ENCODE measurements at places on chromosomes 16 and 17. TPM values are rescaled to one million over a fixed set of nuclear protein-coding genes. Genes with fewer than 3 reads are reported as not detected.

- no peaks in the 10 kb centered on the region for H3K4me1 ChIP-seq
- no peaks in the 10 kb centered on the region for H3K36me3 ChIP-seq
- H3K27ac ChIP-seq, result no peak overlapping the region
- no peaks in the 10 kb centered on the region for H3K27me3 ChIP-seq
- DNase-seq, result no peak
- no peak overlapping the region for H3K4me3 ChIP-seq
Observed at GRCh38 chr17:34436607-34437006, 73.6 kb upstream of the CCL1 start.

DNA sequence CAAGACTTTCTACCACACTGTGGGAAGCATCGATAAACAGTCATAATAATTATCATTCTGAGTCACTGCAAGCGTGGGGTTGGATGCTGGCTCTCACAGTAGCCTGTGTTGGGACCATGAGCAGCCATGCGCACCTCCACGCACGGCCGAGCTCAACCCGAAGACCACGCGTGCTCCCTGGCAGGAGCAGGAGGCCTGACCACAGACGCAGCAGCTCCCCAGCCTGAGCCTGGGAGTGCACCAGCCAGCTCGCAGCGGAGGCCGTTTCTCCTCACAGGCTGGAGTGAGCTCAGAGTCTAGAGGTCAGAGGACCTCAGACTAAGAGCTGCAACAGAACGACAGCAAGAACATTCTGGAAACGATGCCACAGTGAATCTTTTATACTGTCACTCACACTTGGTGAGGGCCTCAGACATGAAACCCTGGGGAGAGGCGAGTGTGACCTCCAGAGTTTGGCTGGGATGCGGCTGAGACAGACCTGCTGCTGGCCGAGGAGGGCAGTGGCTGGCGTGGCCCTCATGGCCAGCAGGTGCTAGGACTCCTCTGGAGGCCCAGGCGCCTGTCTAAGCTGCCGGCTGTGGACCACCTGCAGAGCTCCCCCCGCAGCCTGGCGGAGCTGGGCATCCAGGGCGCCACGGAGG, 6.0 kb downstream of the NDUFAF8 start:
- H3K27me3 ChIP-seq, result no peaks in the 10 kb centered on the region
- H3K27ac ChIP-seq, result no peak overlapping the region
- H3K36me3 ChIP-seq, result no peaks in the 10 kb centered on the region
- peaks cover 4% of the 10 kb centered on the region for H3K4me1 ChIP-seq
- no peak for DNase-seq
- no peak overlapping the region for H3K4me3 ChIP-seq

GRCh38 chr17:46121841-46122485, 71.3 kb downstream of the KANSL1 start:
- no peaks in the 10 kb centered on the region for H3K27me3 ChIP-seq
- no peak for DNase-seq
- H3K27ac ChIP-seq, result no peak overlapping the region
- H3K4me1 ChIP-seq, result peaks cover 75% of the 10 kb centered on the region
- H3K4me3 ChIP-seq, result no peak overlapping the region
- no peaks in the 10 kb centered on the region for H3K36me3 ChIP-seq

GRCh38 chr16:48511716-48512115, 98.3 kb downstream of the N4BP1 start:
- H3K27me3 ChIP-seq, result no peaks in the 10 kb centered on the region
- no peaks in the 10 kb centered on the region for H3K4me1 ChIP-seq
- no peak for DNase-seq

The PHKG2 gene
- total RNA-seq, result 33.8 TPM

DNA sequence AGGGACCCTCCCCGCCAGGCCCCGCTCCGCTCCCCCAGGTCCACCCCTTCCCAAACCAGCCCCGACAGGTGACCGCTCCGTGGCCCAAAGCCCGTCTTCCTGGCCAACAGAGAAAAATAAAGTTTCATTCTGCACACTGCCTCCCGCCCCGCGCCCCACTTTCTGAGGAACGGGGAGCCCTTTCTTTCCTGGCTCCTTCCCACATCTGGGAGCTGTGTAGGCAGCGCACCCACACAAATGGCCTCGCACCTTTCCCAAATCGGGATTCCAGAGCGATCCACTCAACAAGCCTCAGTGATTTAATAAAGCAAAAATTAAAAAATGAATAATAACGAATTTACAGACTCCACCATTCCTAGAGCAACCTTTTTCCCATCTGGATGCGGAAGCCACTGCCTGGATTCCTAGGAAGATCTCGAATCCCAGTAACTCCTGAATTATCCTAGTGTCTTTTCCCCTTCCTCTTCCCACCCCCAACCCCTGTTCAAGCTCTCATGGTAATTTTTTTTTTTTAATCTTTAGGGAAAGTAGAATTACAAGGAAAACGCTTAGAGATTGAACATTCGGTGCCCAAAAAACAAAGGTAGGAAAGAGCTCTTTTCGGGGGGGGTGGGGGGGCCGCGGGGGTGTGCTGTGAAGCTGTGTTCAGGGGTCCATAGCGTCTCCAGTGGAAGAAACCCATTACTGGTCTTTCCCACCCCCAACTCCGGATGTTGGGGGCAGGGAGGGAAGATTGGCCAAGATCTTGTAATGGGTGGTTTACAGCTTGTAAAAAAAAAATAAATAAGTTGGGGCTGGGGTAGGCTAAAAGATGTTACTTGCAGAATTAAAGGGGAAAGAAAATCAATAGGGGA, 1.6 kb downstream of the IGF2BP1 start:
- H3K27ac ChIP-seq, result no peak overlapping the region
- H3K4me1 ChIP-seq, result no peaks in the 10 kb centered on the region
- no peak overlapping the region for H3K4me3 ChIP-seq
- DNase-seq, result no peak
- H3K36me3 ChIP-seq, result no peaks in the 10 kb centered on the region

The DPEP2 gene
- total RNA-seq, result 2.0 TPM

GRCh38 chr17:49647256-49647585, 30.7 kb downstream of the SPOP start:
- no peak overlapping the region for H3K4me3 ChIP-seq
- no peaks in the 10 kb centered on the region for H3K36me3 ChIP-seq
- no peaks in the 10 kb centered on the region for H3K27me3 ChIP-seq
- peaks cover 21% of the 10 kb centered on the region for H3K4me1 ChIP-seq
- DNase-seq, result no peak

The LGALS9B gene
- total RNA-seq, result not detected

The ITGAX gene
- 3.5 TPM for total RNA-seq

The MYH1 gene
- total RNA-seq, result not detected

DNA sequence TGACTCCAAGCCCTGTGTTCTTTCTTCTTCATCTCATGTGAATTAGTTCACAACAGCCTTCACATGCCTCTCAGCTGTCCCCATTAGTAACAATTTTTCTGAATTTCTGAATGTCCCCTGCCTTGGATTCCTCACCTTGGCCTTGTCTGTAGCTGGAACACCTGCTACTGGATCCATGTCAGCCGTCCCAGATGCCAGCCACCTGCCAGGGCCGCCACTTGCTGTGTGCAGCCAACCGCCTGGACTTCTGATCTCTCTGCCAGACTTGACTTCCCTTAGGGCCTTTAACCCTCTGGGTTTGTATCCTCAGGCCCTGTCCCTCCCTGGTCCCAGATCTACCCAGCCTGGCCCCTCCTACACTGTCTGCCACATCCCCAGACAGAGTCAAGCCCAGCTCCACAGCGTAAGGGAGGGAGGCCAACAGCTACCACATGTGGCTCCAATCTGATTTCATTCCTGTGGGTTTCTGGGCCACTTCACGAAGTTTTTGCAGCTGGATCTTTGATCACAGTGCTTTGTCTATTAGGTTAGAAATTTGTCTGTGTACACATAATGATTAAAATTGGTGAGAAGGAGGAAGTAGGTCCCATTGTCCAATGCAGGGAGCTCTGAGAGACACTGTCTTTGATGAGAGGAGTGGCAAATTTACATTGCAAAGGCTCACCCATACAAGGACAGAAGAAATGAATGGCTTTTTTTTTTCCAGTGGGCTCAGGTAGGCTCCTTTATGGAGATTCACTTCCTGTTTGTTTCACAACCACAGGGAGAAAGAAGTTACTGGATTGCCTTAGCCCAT, 15.3 kb downstream of the MPP2 start:
- H3K36me3 ChIP-seq, result no peaks in the 10 kb centered on the region
- no peaks in the 10 kb centered on the region for H3K4me1 ChIP-seq
- no peaks in the 10 kb centered on the region for H3K27me3 ChIP-seq
- H3K4me3 ChIP-seq, result no peak overlapping the region

The EXOC3L1 gene
- 12.6 TPM for total RNA-seq
